Suprapubic skin (tissue), 4 donors: ENCODE measurements at places on chromosomes 5 and 9.

DNA sequence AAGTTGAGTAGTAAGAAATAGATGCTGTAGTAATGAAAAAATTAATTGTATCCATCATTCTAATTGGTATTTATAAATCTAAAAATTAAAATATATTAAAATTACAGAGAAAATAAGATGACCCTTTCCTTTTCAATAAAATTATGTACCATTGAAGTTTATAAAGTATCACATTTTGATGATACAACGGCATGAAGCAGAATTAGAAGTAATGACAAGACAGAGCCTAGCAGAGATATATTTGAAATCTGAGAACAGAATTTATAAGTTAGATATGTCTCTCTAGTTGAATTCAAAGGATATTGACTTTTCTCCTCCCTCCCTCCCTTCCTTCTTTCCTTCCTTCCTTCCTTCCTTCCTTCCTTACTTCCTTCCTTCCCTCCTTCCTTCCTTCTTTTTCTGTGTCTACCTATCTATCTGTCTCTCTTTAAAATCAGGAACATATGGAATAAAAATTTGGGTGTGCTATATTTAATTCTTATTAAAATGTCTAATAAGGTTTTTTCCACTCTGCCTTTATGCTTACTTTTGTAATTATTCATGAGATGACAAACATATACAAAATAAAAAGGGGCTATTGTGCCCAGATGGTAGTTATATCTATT is 258.5 kb upstream of the CD180 start:
- no peak for DNase-seq

- no peak for DNase-seq
These were observed 665.5 kb upstream of the ZNF608 start for GRCh38 chr5:125411744-125412560.

DNA sequence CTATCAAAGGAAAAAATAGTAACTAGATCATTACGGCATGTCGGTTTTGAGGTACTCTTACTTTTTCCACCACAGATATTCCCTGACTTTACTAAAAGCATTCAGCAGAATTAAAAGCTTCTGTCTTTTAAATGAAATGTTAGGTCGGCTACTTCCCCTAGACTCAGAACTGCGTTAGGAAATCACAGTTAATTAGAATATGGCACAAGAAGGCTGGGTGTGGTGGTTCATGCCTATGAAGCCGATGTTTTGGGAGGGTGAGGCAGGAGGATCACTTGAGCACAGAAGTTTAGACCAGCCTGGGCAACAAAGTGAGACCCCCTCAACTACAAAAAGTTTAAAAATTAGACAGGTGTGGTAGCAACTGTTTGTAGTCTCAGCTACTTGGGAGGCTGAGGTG is 24.4 kb downstream of the CEMIP2 start:
- DNase-seq: no peak

DNA sequence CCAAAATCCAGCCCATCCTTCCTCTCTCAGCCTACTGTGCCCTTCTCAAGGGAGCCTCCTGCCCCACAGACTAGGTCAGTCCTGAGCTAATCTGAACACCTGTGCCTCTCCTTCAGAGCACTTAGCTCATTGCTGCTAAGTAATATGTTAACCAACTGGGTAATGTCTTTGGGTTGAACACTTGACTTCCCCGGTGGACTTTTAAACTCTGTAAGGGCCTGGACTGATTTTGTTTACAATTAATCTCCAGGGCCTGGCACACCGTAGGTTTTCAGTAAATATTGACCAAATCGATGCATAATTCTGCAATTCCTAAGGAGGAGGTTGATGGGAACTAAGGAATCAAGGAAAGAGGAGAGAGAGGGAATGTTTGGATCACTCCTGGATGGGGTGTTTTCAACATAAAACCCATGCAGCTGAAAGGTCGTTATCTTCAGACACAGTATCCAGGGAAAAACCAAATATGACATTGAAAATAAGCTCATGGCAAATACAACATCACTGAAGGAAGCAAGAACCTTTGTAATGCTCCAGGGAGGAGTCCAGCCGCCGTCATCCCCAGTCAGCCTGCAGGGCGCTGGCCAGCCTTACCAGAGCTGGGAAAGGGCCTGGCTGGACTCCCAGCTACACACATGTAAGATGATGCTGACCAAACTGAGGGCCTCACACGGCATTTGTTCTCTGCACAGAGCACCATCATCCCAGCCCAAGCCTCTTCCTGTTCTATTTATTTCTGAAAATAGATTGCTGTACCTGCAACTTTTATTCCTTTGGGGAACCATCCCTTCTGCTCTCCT is 166.3 kb downstream of the C5orf15 start:
- DNase-seq: no peak
